ENCODE measurements at places on chromosomes 2 and 18.

DNA sequence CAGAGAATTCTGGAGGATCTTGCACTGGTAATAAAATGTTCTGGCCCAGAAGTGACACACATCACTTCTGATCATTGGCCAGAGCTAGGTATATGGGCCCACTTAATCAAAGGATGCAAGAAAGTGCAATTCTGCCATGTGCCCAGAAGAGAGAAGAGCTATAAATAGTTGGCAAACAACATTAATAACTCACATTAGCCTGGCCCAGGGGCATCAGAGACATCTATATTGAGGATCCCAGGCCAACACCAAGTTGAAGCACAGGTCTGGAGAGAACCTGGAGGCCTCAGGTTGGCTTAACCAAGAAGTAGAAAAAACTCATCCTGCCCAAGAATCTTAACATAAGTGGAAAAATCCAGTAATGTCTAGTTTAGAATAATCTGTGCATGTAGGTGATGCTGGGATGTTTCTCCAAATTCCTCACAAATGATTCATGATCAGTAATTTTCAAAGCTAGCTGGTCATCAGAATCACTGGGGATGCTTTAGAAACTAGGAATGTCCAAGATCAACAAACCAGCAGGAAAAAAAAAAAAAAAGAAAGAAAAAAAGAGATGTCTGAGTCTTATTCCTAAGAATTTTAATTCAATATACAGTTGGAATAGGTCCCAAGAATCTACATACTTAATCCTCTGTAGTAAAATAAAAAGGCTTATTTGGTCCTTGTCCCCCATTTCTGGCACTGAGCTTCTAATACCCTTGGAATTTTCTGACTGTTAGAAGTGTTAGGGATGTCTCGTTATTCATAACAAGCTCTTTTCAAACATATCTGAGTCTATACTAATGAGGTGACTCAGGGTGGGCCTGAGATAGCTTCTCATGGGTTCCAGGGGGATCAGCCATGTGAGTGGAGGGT lies 35.0 kb upstream of the EVA1A start:
- no peak for DNase-seq

- no peak for DNase-seq
Measured at GRCh38 chr2:32810909-32811495, 135.8 kb upstream of the LTBP1 start.

GRCh38 chr2:7660816-7661215 lies 743.6 kb downstream of the RNF144A start:
- DNase-seq = no peak

- no peak for DNase-seq
Measured at GRCh38 chr18:10414293-10414842, 40.1 kb upstream of the APCDD1 start.

- no peak for DNase-seq
Measured at GRCh38 chr2:160228141-160228917, 28.3 kb upstream of the ITGB6 start.

DNA sequence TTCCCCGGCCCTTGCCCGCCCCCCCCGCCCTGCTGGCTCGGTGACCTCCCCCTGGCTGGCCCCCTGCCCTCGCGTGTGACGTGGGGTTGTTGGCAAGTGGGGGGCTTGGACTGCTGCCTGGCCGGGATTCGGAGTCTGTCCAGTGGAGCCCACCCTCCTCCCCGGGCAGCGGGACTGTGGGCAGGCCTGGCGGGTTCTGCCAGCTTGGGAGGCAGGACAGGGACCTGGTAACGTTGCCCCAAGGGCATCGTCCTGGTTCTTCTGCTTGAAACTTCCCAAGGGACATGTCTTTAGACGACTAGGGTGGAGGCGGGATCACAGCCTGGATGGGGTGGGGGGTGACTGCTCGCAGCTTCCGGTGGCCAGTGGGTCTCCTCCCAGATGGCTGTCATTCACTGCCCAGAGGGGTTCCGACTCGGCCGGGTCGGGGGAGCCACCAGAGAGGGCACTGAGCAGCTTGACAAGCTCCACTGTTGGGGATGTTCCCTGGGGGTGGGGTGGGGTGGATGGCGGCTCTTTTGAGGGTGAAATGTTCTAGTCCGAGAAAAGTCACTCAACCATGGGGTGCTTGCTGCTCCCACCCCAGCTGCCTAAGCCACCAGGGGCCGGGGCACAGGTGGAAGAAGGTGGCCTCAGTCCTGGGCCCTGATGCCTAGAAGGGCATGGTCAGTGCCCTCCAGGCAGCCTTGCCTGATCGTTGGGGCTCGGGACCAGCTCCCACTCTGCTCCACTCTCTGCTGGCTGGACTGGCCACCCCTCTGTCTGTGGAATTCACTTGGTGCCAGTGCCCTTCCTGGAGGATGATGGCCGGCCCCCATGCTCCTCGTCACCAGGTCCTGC lies 4.3 kb upstream of the HS6ST1 start:
- DNase-seq = no peak

GRCh38 chr2:180979749-180980105 lies 678 bp upstream of the UBE2E3 start:
- DNase-seq = no peak

GRCh38 chr2:209933499-209934483 lies 68.6 kb upstream of the RPE start:
- no peak for DNase-seq

DNA sequence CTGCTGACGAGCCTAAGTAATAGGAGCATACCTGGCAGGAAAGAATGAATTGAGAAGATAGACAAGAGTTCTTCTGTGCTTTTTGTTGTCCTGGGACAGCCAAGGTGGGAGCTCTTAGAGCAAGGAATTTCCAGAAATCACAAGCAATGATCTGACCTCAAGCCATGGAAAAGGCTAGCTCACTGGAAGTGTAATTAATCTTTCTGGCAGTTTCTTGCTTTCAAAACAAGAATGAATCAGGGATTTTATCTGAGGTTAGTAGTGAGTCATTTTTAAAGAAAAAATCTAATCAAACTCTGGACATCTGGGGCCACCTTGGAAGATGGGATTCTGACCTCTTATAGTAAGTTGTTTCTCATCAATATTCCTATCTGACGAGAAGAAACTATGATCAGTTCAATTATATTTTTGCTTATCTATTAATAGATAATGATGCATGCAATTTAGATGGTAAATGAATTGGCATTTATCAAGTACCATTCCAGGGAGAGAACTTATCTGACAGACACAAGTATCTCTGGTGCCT lies 98.0 kb downstream of the ADCYAP1 start:
- DNase-seq = no peak

- no peak for DNase-seq
Measured at GRCh38 chr2:25197336-25198208, 29.2 kb upstream of the POMC start.

- no peak for DNase-seq
Measured at GRCh38 chr18:5298156-5298852, 2.8 kb upstream of the ZBTB14 start.

GRCh38 chr2:735670-736218 lies 58.5 kb upstream of the TMEM18 start:
- no peak for DNase-seq

DNA sequence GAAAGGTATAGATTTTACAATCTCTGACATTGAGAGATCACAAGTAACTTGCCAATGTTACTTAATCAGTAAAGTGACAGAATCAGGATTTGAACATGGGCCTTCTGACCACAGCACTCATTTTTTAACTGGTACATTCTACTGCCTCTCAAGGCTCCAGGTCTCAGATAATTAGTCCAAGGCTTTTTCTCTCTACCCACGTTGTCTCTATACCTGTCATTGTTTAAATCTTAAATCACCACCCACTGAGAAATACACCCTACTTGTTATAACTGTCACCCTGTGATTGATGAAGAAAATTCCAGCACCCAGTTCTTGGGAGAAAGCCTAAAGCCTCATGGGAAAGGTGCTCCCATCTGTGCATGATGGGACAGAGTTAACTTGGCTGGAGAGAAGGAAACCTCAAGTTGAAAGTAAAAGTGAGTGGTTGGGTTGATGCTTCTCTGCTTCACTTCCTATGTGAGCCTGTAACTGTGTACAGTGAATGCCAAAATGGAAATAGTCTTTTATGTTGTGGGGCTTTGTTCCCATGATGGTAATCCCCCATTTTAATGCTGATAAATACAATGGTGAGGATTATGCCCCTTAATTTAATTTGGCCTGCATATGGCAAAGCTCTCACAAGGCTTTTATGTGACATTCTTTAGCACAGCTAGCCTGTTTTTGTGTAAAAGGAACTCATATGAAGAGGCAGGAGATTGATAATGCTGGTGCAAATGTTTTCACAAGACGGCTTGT lies 190.1 kb upstream of the SP5 start:
- DNase-seq = no peak

DNA sequence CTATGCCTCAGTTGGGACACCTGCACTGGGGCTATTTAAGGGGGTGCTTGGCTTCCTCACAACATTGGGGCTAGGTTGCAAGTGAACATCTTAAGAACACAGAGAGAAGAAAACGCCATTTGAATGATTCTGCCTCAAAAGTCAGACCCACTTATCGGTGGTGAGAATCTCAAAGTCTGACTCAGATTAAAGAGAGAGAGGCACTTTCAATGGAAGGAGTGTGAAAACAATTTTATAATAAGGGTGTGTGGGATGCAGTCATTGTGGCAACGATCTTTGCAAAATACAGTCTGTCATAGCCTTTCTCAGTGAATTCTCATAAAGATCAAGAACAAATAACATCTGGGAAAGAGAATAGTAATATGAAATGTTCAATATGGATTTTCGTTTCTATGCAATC lies 41.8 kb downstream of the CCDC102B start:
- no peak for DNase-seq

GRCh38 chr2:128682266-128682665 lies 363.6 kb upstream of the HS6ST1 start:
- DNase-seq = no peak

DNA sequence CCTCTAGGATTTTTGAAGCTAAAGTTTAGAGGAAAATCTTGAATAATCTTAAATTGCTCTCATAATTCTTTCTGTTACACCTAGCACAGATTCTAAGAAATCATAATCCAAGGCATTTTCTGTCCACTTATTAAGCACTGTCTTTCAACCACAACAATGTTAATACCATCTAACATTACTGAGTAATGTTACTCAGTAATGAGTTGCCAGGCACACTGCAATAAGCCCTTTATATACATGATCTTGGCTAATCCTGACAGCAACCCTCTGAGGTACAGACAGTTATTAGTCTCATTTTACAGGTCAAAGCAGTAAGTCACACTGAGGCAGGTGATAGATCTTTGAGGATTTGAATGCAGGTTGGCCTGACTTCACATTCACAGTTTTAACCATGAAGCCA lies 291.9 kb downstream of the ALK start:
- DNase-seq = no peak

GRCh38 chr2:121855510-121855909 lies 100.1 kb downstream of the TSN start:
- DNase-seq = no peak

- DNase-seq = no peak
Measured at GRCh38 chr2:44680983-44681531, 260.4 kb upstream of the SIX3 start.

DNA sequence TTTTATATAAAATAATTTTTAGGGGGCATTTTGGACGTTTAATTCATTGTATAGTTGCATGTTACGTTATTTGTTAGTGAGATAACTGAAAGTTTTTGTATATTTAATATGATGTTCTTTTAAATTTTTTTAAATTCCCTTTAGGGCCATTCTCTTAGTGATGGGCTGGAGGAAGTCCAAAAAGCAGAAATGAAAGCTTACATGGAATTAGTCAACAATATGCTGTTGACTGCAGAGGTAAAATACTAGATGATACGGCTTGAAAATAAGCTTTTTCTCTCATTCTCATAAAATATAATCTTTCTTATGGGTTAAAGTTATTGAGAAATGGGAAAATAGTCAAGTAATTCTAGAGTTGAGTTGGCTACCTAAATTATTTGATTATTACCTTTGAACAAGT lies 58.9 kb downstream of the MTX2 start:
- no peak for DNase-seq

- DNase-seq = peak; percentile 29
Measured at GRCh38 chr2:64017811-64018700, 1.2 kb downstream of the VPS54 start.

- no peak for DNase-seq
Measured at GRCh38 chr2:15647622-15648590, 56.2 kb downstream of the DDX1 start.

- DNase-seq = no peak
Measured at GRCh38 chr2:86697551-86698104, 22.5 kb upstream of the RMND5A start.

GRCh38 chr2:18074476-18074875 lies 196.0 kb downstream of the KCNS3 start:
- DNase-seq = no peak

DNA sequence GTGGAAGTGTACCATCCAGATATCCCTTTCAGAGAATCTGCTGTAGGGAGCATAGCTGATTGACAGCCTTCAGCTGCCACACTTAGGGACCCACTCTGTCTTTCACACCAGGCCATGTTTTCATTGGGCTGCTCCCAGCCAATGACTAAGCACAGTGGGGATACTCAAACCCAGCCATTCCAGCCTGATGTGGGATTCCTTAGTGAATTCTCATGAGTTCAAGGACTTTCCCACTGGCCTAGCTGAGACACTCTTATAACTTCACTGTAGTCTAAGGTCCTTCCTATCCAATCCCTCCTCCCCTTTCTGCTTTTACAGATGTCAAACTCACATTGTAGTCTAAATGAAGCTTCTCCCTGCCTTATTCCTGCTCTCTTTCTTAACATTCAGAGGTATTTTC lies 201.2 kb downstream of the PIK3C3 start:
- DNase-seq = no peak

- no peak for DNase-seq
Measured at GRCh38 chr2:151204756-151205155, 56.9 kb downstream of the RBM43 start.

DNA sequence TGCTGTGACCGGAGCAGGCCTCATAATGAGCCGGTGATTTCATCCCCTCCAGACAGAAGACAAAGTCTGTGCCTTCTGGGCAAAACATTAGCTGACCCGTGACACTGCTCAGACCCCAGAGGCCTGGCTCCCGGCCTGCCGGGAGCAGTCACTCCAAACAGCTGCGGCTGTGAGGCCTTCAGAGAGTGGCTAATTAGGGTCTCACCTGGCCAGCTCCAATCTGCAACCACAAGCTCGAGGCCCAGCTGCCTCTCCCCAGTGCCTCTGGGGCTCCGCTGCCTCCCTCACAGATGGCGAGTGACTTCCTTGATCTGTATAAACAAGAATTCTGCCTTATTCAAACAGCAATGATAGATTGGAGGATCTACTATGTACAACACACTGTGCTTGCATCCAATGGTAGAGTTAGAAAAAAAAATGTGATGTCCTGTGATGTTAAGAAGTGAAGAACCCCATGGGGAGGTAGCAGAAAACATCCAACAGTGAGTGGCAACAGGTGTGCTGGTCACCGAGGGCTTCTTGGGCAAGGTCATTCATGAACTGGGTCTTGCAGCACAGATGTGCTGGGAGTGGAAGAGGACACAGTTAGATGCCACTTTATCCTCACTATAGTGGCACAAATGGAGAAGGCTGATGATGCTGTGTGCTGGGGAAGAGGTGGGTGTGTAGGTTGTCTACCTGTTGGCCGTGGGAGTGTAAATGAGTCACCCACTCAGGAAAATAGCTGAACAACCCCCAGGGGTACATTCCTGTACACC lies 98.2 kb upstream of the ASAP2 start:
- DNase-seq = no peak

- no peak for DNase-seq
Measured at GRCh38 chr2:169158874-169159273, 89.5 kb downstream of the DHRS9 start.

All from Kasumi-1 (cell line).